ENCODE measurements at places on chromosomes 4 and X.

DNA sequence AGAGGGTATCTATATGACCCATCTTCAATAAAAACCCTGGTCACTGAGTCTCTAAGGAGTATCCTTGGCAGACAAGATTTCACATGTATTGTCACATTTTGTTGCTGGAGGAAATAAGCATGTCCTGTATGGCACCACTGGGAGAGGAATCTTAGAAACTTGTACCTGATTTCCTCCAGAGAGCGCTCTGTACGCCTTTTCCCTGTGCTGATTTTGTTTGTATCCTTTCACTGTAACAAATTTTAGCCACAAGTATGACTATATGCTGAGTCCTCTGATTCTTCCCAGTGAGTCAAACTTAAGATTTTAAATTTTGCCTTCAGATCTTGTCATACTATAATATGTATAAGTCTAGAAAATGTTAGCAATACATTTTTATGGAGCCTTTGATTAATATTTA is 102.8 kb downstream of the ITIH6 start:
- no peak for DNase-seq

GRCh38 chr4:146288193-146288592 is 73.9 kb downstream of the REELD1 start:
- no peak for DNase-seq

- no peak for DNase-seq
Observed at GRCh38 chr4:137367620-137368019, 164.7 kb downstream of the PCDH18 start.

GRCh38 chr4:90889171-90889570 is 762.0 kb downstream of the CCSER1 start:
- no peak for DNase-seq

DNA sequence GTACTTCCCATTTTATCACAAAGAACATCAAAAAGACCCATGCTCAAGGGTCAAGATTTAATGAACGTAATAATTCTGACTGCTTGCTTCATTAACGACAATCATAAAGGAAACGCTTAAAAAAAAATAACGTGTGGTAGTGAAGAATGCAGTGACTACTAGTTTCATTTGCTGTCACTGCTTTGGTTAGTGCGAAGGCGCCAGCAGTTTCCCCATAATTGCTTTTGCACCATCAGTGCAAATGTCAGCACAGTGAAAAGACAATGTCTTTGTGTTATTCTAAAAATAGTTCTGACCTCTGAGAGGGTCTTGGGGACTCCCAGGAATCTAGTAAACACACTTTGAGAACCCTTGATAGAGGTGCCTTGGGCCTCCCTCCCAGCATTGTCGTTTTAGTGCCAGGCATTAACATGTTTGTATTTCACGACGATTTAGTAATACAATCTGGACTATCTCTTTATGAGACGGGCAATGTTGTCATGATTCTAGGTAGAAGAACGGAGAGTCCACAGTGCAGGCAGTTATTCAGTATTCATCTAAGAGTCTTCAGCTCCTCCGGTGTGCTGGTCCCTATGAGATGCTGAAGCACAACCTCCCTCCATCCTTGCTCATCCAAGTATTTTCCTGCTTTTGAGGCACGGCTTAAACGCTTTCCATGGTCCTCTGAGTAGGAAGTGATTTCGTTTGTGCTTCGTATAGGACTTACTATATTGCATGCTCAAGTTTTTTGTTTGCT is 71.0 kb downstream of the AFF1 start:
- DNase-seq = no peak

DNA sequence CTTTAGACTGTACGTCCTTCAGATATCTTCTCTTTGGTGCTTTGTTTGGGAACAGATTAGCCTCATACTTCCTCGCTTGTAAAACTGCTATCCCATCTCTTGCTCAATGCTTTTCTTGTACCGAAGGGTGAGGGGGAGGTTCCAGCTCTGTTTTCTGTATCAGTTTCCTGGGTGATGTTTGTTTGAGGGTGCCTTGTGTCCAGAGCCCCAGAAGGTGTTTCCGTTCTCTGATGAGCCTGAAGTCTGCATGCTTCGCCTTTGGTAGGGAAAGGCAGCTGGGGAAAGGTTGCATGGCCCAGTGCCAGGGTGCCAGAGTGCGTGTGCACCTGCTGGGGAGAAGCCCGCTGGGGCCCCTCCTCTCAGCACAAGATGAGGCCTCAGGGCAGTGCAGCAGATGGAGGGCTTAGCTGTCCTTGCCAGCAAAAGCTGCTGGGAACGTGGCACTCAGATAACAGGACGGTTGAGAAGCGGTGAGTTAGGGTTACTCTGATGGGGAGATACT is 73.7 kb downstream of the TBL1X start:
- DNase-seq = no peak

- no peak for DNase-seq
Observed at GRCh38 chr4:110754716-110755115, 131.8 kb upstream of the PITX2 start.

DNA sequence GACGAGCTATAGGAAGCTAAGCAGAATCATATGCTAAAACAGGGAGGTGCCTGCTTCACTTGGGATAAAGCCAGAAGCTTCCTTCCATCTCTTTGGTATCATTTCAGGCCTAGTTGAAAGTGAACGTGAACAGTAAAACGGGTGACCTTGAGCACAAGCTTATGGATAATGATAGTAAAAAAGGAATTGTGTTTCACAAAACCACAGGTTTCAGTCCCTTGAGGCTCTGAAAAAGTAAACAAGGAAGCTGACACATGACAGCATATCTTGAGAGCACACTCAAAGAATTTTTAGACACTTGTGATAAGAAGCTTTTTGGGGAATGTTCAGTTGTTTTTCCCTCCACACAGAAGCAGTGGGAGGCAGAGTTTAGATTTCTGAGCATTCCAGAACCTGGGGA is 286.1 kb downstream of the DCHS2 start:
- no peak for DNase-seq

- no peak for DNase-seq
Observed at GRCh38 chr4:71009890-71010588, 16.6 kb downstream of the DCK start.

- no peak for DNase-seq
Observed at GRCh38 chr4:126752126-126752525, 880.6 kb upstream of the INTU start.

GRCh38 chr4:101141855-101142254 is 205.5 kb downstream of the PPP3CA start:
- DNase-seq = no peak

DNA sequence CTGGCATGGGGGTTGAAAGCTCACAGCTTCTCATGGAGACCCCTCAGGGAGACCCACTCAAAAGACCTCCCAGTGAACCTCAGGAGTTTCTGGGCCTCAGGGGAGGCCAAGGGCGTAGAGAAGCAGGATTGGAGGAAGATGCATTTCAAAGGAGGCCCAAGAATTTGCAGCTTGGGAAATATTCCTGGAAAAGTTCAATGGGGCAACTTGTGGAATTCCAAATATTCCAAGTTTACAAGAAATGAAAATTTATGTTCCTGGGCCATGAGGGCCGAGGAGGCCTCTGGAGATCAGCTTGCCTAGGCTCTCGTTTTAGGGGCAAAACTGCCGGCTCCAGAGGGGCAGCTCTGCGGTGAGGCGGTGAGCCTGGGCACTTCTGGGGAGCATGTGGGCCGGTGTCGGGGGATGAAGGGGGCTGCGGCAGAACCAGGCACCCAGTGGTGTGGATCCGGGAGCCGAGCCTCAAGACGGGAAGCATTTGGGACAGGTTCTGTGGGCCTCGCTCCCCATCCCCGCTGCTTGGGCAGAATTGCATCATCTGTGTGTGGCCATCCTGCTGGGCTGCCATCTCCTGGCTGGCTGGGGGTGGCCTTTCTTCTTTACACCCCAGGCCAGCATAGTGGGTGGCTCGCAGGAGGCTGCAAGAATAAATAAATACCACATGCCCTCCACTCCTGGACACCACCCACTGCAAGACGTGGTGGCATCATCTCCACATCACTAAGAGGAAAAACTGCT is 54.6 kb upstream of the GPR78 start:
- DNase-seq = no peak

DNA sequence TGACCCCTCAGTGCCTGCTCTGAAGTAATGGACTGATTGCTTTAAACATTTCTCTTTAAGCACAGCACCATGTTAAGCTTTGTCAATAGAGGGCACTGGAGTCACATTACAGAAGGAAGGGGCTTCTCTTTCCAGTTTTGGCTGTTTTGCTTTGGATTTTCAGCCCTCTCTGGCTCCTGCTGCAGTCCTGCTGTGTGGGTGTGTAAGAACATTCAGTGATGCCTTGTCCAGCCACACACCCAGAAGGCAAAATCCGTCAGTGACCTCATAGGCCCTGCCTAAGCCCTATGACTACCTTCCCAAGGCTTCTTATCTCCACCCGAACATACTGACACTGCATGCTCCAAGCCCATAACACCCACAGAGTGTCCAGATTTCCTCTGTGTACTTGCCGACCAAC is 215.3 kb upstream of the CTSO start:
- DNase-seq = no peak

- DNase-seq = no peak
Observed at GRCh38 chrX:5015451-5015850, 1213.2 kb downstream of the NLGN4X start.

GRCh38 chr4:147844781-147845180 is 112.9 kb downstream of the ARHGAP10 start:
- no peak for DNase-seq

GRCh38 chr4:82421796-82422560 is 8.3 kb downstream of the HNRNPDL start:
- DNase-seq = no peak

DNA sequence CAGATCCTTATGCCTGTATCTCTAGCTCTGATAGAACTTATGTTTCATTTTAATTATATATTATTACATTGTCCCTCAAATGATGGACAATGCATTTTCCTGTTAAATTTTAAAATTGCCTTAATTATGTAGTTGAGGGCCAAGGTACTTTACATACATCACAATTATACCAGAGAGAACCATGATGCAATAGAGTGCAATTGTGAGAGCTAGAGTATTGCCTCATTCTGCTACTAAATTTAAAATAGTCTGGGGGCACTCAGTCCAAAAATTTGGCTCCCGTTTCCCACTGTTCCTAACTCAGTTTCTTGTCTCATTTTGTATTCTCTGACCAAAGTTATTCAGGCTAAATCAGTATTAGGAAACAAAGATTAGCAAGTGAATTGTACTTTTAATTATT is 378.5 kb upstream of the ZFP42 start:
- no peak for DNase-seq

- DNase-seq = no peak
Observed at GRCh38 chr4:78618436-78618835, 66.9 kb downstream of the ANXA3 start.

DNA sequence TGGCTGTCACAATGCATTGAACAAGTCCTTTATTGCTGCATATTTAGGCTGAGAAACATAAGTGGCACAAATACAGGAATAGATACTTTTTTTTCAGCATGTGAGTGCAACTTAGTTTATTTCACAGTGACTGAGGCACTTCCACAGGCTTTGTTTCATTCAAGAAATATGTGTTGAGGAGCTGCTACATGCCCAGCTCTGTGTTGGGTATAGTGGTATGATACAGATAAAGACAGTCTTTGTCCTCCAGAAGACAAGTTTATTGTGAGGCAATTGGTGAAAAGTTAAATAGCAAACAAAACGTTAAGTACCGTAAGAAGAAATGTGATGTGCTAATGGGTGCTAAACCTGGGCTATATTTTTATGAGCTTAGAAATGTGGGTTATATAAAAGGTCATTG is 186.4 kb downstream of the SPRY1 start:
- DNase-seq = no peak

- no peak for DNase-seq
Observed at GRCh38 chrX:136047969-136048368, 62.7 kb downstream of the SLC9A6 start.

GRCh38 chr4:55032788-55033187 is 92.6 kb downstream of the KDR start:
- no peak for DNase-seq

DNA sequence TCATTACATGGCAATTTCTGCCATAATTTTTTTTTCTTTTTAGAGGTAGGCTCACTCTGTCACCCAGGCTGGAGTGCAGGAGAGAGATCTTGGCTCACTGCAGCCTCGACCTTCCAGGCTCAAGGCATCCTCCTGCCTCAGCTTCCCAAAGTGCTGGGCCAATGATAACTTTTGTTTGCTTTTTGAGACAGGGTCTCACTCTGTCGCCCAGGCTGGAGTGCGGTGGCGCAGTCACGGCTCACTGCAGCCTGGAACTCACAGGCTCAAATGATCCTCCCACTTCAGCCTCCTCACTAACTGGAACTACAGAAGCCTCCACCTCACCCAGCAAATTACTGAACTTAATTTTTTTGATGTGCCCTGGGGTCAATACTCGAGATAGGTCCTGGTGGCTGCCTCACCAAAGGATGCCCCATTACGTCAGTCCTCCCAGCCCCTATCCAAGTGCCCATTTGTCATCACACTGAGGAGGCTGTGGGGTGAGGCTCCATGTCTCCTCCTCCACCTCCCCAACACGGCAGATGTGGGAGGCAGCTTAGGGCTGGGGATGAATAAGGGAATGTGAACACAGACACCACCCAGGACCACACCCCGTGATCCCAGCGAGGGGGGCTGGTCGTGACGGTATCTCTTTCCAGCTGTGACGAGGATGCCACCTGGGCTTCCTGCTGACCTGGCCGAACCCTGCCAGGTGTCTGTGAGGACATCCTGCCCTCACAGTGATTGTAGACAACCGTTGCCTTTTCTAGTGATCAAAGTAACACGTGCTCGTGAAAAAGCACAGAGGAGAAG is 12.4 kb upstream of the NKX1-1 start:
- DNase-seq = no peak

GRCh38 chr4:34854451-34854850 is 1389.9 kb downstream of the ARAP2 start:
- no peak for DNase-seq

DNA sequence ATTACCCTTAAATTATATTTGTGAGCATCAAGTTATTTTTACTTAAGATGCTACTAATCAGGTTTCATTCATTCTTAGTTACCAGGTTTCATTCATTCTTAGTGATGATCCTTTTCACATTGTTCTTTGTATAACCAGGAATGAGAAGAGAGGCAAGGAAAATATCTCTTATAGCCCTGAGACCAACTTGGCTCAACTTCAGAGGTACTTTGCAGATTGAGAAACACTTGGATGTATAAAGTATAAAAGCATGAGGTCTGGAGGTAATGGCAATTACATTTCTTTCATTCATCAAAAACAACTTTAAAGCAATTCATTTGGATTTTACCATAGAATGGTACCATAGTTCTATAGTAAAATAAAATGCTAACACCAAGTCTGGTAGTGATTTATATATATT is 231.0 kb downstream of the PRDM5 start:
- DNase-seq = no peak

DNA sequence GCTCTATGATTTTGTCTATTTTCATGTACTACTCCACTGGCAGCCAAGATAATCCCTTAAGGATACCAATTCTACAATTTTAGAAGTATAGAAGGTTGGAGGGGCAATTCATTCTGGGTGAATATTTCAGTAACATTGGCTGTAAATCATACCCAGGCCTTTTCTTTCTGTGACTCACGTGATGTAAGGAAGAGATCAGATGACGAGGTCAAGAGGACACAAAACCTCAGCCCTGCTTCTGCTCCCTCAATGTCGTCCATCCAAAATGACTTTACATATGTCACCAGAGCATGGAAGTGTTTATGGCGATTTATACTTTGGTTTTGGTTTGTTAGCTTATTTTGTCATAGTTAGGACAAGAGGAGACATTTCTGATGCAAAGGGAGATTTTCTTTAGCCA is 70.7 kb upstream of the SLC4A4 start:
- DNase-seq = no peak

Measured in stimulated activated CD4-positive, alpha-beta T cell treated with anti-CD3 and anti-CD28 coated beads, Interleukin-1b, Interleukin-23, amount 100 ng/mL, for 1 hour (primary cell).